ENCODE measurements at places on chromosomes 12 and 14. TPM values are rescaled to one million over a fixed set of nuclear protein-coding genes. Genes with fewer than 3 reads are reported as not detected.

- no peak for DNase-seq
Measured at GRCh38 chr14:93906341-93907329, 20.5 kb upstream of the FAM181A start.

DNA sequence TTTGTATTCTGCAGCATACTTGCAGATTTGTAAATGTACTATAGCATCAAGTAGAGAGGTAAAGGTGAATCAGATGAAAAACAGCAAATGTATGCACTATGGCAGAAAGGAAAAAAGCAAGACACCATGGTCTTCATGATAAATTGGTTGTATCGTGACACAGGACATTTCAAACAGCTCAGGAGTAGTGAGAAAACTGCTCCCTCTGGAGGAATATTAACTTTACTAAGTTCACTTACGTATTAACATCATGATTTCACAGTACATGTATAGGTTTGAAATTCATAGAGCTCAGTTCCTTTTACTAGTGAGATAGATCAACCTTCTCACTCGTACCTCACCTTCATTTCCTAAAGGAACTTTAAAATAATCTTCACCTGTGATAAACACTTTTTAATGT, 6.5 kb downstream of the MBIP start:
- DNase-seq = no peak

DNA sequence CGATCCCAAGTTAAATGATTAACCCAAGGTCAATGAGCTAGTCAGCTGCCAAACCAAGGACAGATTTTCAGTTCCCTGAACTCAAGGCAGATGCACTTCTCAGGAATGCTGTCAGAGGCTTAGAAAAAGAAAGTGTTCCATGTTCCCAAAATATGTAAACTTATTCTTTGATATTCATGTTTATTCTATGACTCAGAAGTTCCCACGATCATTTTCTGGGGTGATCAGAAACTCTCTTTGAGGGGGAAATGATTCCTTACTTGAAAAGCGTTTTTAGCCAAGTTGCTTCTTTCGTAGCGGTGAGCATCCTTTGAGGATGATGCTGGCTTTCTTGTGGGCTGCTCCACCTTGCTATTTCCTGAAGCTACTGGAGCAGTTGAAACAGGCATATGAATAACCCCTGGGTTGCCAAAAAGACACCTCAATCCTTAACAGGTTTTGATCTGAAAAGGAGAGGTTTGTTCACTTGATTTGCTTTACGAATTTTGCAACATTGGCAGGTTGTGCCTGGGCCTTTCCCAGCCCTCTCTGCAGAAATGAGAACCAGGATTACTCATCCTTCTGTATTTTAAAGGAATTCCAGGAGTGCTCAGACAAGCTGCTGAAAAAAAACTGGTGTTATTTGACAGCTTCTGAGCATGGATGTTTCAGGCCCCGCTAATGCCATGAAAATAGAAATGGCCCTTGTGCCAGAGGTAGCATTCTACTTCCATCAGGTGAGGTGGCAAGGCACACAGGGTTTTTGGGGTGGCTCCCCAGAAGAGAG, 121.4 kb upstream of the HIF1A start:
- no peak for DNase-seq

DNA sequence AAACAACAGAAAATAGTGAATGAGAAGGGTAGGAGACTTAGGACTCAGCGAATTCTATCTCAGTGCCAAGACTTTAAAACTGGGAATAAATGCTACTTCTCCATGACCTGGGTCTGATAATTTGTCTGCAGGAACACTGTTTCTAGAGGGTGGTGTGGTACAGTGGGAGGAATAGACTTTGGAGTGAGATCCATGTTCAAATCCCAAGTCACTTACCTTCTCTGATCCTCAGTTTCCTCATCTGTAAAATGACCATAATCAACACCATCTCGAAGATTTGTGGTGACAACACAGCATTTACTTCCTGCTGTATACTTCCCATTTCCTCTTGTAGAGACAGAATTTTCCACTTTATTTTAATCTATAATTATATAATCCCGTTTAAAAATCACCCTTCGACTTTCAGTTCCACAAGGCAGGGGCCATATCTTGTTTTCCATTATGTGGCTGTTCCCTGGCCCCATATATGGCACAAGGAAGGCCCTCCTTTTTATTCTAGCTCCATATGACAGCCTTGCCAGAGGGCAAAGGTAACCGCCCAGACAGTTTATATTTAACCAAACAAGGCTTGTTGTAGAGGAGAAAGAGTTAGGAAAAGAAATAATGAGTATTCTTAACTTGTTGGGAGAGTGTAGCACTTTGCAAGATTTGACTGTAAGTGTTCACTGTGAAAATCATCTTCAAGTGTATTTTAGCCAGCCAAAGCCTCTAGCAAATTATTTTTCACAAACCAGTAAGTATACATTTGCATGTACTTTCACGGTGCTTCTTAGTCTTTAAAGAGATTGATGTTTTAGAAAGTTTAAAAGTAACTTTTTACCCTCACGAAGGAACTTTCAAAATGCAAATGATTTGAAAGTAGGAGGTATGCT, 243.1 kb downstream of the AKAP6 start:
- no peak for DNase-seq

GRCh38 chr14:30389134-30389876, 169.7 kb upstream of the G2E3 start:
- DNase-seq = peak; percentile 67

DNA sequence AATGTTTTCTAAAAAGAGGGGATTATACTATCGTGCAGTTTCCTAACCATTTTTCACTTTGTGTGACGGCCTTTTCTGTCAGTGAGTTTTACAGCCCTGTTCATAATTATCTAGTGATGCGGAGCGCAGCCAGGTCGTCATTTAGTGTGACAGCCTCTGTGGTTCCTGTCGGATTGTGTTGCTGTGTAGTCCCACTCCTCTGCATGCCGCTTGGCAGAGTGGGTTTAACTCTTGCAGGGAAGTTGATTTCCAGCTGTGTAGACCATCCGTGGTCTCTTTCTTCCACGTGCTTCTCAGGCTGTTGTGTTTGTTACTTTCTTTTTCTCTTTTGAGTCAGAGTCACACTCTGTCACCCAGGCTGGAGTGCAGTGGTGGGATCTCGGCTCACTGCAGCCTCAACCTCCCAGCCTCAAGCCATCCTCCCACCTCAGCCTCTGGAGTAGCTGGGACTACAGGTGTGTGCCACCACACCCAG, 8.6 kb downstream of the RAN start:
- no peak for DNase-seq

GRCh38 chr14:93121030-93121834, 5.5 kb upstream of the ITPK1 start:
- DNase-seq = no peak

GRCh38 chr12:26869104-26869494, 36.1 kb upstream of the ITPR2 start:
- DNase-seq = no peak

DNA sequence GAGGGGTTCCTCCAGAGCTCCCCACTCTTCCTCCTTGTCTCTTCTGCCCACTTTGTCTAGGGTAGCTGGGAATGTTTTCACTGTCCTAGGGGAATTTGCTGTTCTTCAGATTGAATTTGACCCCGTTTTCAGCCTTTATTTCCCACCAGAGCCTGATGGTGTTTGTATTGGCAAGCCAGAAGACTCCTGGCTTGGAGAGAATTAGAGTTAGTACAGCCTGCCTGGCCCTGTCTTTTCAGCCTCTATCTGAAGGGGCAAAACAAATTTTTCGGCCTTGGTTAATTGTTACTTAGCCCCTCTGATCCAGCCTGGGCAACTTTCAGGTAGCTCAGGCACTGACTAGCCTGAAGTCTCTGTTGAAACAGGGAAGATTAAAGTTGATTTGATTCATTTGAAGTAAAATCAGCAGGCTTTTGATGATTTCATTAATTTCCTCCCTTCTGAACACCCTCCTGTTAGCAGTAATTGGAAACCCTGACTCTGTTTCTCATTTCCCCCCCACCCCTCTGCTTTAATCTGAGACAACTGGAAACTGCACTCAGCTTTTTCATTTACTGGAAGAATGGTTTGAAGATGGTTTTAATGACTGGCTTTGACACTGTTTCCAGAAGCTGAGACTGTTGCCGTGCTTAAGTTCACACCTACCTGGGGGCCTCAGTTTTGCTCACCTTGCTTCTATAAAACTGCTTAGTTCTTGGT, 63.3 kb downstream of the SUSD6 start:
- no peak for DNase-seq

GRCh38 chr12:100020370-100020769, 35.6 kb upstream of the ANKS1B start:
- DNase-seq = no peak

- DNase-seq = no peak
Measured at GRCh38 chr12:31897781-31898503, 61.3 kb upstream of the RESF1 start.

DNA sequence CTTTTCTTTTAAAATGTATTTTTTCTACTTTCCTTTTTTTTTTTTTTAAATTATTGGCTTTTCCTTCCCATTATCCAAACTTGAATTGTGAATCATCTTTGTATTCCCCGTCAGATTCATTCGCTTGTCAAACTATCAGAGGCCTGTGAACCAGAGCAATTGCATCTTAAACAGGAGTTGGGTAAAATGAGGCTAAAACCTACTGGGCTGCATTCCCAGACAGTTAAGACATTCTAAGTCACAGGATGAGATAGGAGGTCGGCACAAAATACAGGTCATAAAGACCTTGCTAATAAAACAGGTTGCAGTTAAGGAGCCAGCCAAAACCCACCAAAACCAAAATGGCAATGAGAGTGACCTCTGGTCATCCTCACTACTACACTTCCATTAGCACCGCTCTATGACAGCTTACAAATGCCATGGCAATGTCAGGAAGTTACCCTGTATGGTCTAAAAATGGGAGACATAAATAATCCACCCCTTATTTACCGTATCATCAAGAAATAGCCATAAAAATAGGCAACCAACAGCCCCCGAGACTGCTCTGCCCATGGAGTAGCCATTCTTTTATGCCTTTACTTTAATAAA, 19.9 kb downstream of the FUT8 start:
- DNase-seq = no peak

GRCh38 chr14:56118611-56119181, 485 bp downstream of the PELI2 start:
- DNase-seq = peak; percentile 79

- no peak for DNase-seq
Measured at GRCh38 chr12:51941011-51941581, 10.4 kb upstream of the ACVR1B start.

- no peak for DNase-seq
Measured at GRCh38 chr14:79724934-79725717, 486.2 kb downstream of the DIO2 start.

GRCh38 chr12:114371250-114371649, 34.7 kb downstream of the TBX5 start:
- DNase-seq = no peak

- DNase-seq = no peak
Measured at GRCh38 chr14:101687756-101688546, 73.6 kb upstream of the PPP2R5C start.

- DNase-seq = no peak
Measured at GRCh38 chr14:61328626-61329262, 7.4 kb downstream of the PRKCH start.

GRCh38 chr14:92759300-92759678, 10.9 kb upstream of the LGMN start:
- no peak for DNase-seq

- peak; percentile 29 for DNase-seq
Measured at GRCh38 chr14:24943024-24943423, 106.9 kb downstream of the STXBP6 start.

DNA sequence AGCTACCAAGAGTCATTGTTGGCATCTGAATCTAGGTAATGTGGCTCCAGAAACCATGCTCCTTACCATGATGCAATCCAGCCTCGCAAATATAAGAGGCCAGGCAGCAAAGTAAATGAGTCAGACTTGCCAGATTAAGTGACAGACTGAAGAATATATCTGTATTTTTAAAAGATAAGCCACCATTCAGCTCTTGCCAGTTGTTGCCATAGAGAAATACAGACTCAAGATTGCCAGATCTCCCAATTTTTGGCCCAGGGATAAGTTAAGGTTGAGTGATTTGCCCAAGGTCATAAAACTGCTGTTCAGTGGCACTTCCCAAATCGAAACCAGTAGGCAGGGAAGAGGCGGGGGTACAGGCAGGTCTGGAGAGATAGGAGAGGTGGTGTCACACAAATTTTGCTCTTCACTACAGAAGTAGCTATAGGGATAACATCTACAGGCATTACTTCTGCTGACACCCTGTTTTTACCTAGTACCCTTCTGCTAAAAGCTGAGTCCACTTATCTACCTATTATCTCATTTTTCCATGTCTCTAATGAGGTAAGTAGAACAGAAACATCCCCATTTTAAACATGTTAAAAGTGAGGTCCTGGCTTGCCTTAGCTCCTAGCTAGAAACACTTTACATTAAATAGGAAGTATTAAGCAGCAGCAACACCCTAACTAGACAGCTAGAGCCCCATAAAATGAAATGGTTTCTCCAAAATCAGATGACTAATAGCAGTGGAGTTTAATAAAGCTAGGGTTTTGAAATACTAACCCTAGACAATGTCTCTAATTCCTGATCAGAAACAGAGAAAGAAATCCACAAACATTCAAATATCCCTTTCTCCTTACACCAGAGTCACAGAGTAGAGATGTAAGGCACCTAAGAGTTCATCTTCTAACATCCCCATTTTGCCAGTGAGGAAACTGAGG, 19.5 kb downstream of the DCAF5 start:
- DNase-seq = no peak

- no peak for DNase-seq
Measured at GRCh38 chr12:51432921-51433320, 8.3 kb downstream of the SLC4A8 start.

LRRK2 gene
- total RNA-seq = 16.8 TPM

CAMKK2 gene
- 19.7 TPM for total RNA-seq

ZNF605 gene
- total RNA-seq = 16.5 TPM

MARCHF9 gene
- total RNA-seq = 16.3 TPM

PYGL gene
- total RNA-seq = 14.2 TPM

WSCD2 gene
- total RNA-seq = 1.0 TPM

OTOGL gene
- 25.9 TPM for total RNA-seq

ALX1 gene
- not detected for total RNA-seq

PLA2G1B gene
- total RNA-seq = not detected

RPS6KL1 gene
- 17.2 TPM for total RNA-seq

SMCO2 gene
- not detected for total RNA-seq

ASCL1 gene
- not detected for total RNA-seq

RNF212B gene
- total RNA-seq = not detected

Data from right cardiac atrium (tissue), 5 donors.